ENCODE measurements at places on chromosomes 5 and 9. TPM values are rescaled to one million over a fixed set of nuclear protein-coding genes. Genes with fewer than 3 reads are reported as not detected.
A peak's percentile ranks its signal among the peaks of the same experiment; 100 is the strongest.

Gene PHYHD1
- 1.5 TPM for total RNA-seq

DNA sequence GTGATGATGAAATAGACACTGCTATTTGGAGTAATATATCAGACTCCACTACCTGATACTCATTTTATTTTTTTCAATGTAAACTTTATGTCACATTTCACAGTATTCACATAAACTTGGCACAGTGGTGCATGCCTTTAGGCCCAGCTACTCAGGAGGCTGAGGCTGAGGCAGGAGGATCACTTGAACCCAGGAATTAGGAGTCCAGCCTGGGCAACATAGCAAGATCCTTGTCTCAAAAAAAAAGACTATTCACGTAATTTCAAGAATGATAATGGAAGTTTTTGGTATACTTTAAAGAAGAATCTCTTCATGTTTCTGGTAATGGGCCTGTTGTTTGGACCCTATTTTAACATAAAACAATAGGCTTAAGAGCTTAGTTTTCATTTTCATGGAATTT lies 47.4 kb downstream of the SLC25A51 start:
- DNase-seq: no peak
- H3K4me1 ChIP-seq: no peaks in the 10 kb centered on the region
- no peak overlapping the region for H3K27ac ChIP-seq
- H3K4me3 ChIP-seq: no peak overlapping the region
- H3K36me3 ChIP-seq: peaks cover 3% of the 10 kb centered on the region

Gene DEPDC1B
- total RNA-seq: 0.25 TPM

Gene PFN3
- not detected for total RNA-seq

Gene GARNL3
- total RNA-seq: 12.6 TPM

DNA sequence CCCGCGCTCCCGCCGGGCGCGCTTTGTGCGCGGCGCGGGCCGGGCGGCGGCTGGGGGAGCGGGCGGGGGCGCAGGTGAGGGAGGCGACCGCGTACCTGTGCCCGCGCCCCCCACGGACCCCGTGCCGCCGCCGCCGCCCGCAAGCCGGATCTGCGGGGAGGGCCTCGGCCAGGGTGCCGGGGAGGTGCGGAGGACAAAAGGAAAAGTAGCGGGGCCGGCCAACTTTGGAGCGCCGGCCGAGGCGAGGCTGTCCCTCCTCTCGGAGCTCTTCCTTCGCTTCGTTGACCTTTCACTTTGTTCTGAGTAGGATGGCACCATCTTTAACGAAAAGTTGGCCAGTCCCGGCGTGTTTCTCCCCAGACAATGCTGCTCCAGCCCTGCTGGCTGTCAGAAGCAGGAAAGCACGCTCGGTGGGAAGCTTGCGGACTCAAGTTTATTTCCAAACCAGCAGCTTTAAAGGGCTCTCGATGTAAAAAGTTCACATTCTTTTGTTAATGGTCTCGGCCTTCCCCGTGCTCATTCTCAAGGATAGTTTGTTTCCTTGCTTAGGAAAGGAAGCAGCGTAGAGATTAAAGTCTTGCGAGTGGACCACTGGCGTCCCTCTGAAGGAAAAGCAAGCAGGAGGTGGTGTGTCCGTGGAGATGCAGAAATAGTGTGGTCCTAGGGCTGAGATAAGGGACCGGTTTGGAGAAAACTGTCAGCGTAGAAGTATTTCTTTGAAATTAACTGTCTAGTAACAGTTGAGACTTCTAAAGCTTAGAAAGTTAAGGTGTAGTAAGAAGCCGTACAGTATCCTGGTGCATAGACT lies 639 bp downstream of the EHMT1 start:
- DNase-seq: peak; percentile 72
- peak overlapping the region; percentile 69 for H3K27ac ChIP-seq
- H3K4me1 ChIP-seq: peaks cover 37% of the 10 kb centered on the region
- peaks cover 3% of the 10 kb centered on the region for H3K36me3 ChIP-seq
- H3K27me3 ChIP-seq: no peaks in the 10 kb centered on the region

DNA sequence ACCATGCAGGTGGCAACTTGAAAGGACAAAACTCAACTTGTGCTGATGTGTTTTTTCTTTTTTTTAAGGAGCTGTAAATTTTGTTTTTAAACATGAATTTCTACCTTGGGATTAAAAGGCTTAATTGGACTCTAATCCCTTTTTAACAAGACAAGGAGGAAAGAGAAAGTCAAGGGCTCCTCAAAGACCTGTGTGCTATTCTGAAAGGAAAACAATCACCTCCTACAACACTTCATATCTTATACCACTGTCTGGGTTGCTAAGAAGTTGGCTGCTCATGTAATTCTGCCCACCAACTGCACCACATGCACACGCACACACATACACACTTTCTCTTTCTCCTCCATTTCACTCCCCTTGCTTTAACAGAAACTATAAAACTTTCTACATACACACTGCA lies 78.6 kb downstream of the SH3RF2 start:
- no peak overlapping the region for H3K27ac ChIP-seq
- H3K27me3 ChIP-seq: peaks cover 3% of the 10 kb centered on the region
- H3K4me3 ChIP-seq: no peak overlapping the region
- H3K4me1 ChIP-seq: no peaks in the 10 kb centered on the region

Gene PKD2L2
- 0.63 TPM for total RNA-seq

GRCh38 chr5:149271195-149271715 lies 404 bp upstream of the AFAP1L1 start:
- no peak overlapping the region for H3K27ac ChIP-seq
- H3K4me3 ChIP-seq: no peak overlapping the region
- H3K36me3 ChIP-seq: no peaks in the 10 kb centered on the region
- peak; percentile 17 for DNase-seq
- peaks cover 13% of the 10 kb centered on the region for H3K27me3 ChIP-seq
- peaks cover 12% of the 10 kb centered on the region for H3K4me1 ChIP-seq

Gene BRINP1
- total RNA-seq: not detected

Gene CDO1
- total RNA-seq: not detected

- no peaks in the 10 kb centered on the region for H3K27me3 ChIP-seq
- no peak overlapping the region for H3K27ac ChIP-seq
- no peak overlapping the region for H3K4me3 ChIP-seq
- DNase-seq: no peak
- H3K36me3 ChIP-seq: peaks cover 1% of the 10 kb centered on the region
- no peaks in the 10 kb centered on the region for H3K4me1 ChIP-seq
These were observed 24.0 kb downstream of the NDUFS6 start for GRCh38 chr5:1824903-1825841.

Gene DNAI1
- total RNA-seq: not detected

DNA sequence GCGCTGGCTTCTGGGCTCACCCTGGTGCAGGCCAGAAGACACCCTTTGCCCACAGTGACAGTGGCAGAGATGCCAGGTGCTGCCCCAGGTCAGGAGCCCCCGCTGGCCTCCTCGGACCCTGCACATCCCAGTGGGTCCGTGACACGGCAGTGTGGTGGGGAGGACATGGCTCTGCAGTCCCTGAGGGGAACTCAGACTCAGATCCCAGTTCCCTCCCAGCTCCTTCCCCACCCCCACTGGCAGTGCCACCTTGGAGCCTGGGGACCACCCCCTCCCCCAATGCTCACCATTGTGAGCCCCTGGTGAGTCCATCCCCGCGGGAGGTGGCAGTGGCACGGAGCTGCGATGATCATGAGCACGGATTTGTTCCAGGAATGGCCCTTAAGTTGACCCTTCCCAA lies 562 bp upstream of the CCDC187 start:
- no peak for DNase-seq
- peaks cover 38% of the 10 kb centered on the region for H3K4me1 ChIP-seq
- no peaks in the 10 kb centered on the region for H3K36me3 ChIP-seq
- H3K27me3 ChIP-seq: no peaks in the 10 kb centered on the region

Gene STC2
- not detected for total RNA-seq
